ENCODE measurements at places on chromosomes 2 and 18.

DNA sequence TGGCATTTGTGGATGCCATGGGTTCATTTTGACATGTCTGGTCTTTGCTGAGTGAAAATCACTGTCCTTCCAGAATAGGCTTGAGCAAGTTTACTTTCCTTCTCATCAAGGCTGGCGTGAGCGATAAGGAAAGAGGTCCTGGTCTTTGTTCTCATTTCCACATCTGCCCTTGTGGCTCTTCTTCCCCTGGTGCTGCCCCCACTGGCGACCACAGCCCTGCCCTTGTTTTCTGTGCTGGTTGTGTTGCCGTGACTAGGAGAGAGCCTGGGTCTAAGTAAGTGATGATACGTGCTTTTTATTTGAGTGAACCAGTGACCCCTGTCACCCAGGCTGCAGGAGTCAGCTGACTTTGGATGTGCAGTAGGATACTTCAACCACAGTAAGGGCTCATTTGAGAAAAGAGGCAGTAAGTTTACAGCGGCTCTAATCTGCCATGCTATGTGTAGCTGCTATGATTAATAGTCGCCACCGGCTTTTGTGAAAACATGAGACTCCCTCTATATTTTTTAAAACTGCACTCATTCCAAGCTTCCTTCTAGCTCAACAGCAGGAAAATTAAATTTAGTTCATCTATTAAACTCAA lies 441.7 kb downstream of the RNF144A start:
- H3K27me3 ChIP-seq, result peaks cover 16% of the 10 kb centered on the region
- H3K36me3 ChIP-seq, result no peaks in the 10 kb centered on the region
- no peaks in the 10 kb centered on the region for H3K4me1 ChIP-seq
- no peak overlapping the region for H3K27ac ChIP-seq
- no peak for DNase-seq

GRCh38 chr18:68489013-68489792 lies 225.7 kb downstream of the TMX3 start:
- no peak overlapping the region for H3K4me3 ChIP-seq
- H3K27me3 ChIP-seq, result no peaks in the 10 kb centered on the region
- DNase-seq, result no peak
- no peaks in the 10 kb centered on the region for H3K4me1 ChIP-seq
- no peaks in the 10 kb centered on the region for H3K36me3 ChIP-seq
- H3K27ac ChIP-seq, result no peak overlapping the region

- H3K27me3 ChIP-seq, result no peaks in the 10 kb centered on the region
- H3K36me3 ChIP-seq, result no peaks in the 10 kb centered on the region
- no peak for DNase-seq
- H3K27ac ChIP-seq, result no peak overlapping the region
- H3K4me1 ChIP-seq, result no peaks in the 10 kb centered on the region
- H3K4me3 ChIP-seq, result no peak overlapping the region
Measured at GRCh38 chr2:15963977-15964670, 23.8 kb downstream of the MYCN start.

DNA sequence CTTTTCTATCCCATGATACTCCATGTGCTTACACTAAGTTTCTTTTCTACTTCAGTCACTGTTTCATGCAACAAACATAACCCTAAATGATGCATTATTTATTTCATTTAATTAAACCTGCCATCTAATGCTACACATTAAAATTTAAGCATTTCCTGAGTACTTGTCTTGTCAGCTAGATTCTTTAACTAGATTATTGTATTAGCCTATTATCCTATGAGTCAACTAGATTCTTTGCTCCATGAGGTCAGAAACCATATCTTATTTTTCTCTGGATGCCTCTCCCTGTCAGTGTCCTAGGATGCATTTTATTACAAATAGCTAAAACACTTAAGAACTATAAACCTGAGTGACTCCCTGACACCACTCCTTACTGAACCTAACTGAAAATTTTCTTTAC lies 652.4 kb downstream of the SLC4A3 start:
- no peaks in the 10 kb centered on the region for H3K4me1 ChIP-seq
- no peak for DNase-seq
- H3K36me3 ChIP-seq, result no peaks in the 10 kb centered on the region
- H3K27me3 ChIP-seq, result no peaks in the 10 kb centered on the region

DNA sequence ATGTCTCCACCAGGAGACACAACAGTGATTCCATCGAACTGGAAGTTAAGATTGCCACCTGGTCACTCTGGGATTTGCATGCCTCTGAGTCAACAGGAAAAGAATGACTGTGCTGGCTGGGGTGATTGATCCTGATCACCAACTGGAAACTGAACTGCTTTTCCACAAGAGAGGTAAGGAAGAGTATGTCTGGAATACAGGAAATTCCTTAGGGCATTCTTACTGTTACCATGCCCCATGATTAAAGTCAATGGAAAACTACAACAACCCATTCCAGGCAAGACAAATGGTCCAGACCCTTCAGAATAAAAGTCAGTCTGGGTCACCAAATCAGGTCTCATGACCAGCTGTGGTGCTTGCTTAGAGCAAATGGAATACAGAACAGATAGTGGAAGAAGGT lies 12.0 kb upstream of the DDX1 start:
- H3K27ac ChIP-seq, result no peak overlapping the region
- H3K36me3 ChIP-seq, result no peaks in the 10 kb centered on the region
- DNase-seq, result no peak
- no peaks in the 10 kb centered on the region for H3K4me1 ChIP-seq

- H3K4me1 ChIP-seq, result no peaks in the 10 kb centered on the region
- no peak overlapping the region for H3K4me3 ChIP-seq
- H3K36me3 ChIP-seq, result no peaks in the 10 kb centered on the region
Measured at GRCh38 chr2:85839461-85839860, 49.3 kb downstream of the ST3GAL5 start.

- DNase-seq, result no peak
- H3K36me3 ChIP-seq, result no peaks in the 10 kb centered on the region
- H3K4me3 ChIP-seq, result no peak overlapping the region
- no peaks in the 10 kb centered on the region for H3K4me1 ChIP-seq
- H3K27ac ChIP-seq, result no peak overlapping the region
- H3K27me3 ChIP-seq, result no peaks in the 10 kb centered on the region
Measured at GRCh38 chr2:119305497-119306195, 61.0 kb downstream of the C2orf76 start.
